COR-L47 (cell line): ENCODE measurements at places on chromosomes 3 and 15.

- DNase-seq: no peak
Observed at GRCh38 chr3:39187372-39188155, 4.8 kb downstream of the XIRP1 start.

DNA sequence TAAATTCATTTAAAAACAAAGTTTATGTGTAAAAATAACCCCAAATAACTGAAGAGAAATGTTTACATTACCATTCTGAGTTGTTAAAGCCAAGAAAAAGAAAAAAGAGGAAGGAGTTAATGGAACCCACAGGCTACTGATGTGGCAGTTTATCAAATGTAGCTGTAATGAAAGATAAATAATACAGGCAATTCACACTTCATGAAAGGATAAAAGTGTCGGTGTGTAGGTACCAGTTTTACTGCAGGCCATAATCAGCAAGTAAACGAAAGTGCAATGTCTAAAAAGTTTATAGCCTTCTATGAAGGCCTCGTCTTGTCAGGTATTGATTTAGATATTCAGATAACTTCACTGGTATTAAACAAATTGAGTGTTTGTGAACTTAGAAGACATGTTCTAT, 164.6 kb downstream of the DPH6 start:
- DNase-seq: no peak

GRCh38 chr3:197216914-197217313, 81.5 kb downstream of the DLG1 start:
- no peak for DNase-seq

DNA sequence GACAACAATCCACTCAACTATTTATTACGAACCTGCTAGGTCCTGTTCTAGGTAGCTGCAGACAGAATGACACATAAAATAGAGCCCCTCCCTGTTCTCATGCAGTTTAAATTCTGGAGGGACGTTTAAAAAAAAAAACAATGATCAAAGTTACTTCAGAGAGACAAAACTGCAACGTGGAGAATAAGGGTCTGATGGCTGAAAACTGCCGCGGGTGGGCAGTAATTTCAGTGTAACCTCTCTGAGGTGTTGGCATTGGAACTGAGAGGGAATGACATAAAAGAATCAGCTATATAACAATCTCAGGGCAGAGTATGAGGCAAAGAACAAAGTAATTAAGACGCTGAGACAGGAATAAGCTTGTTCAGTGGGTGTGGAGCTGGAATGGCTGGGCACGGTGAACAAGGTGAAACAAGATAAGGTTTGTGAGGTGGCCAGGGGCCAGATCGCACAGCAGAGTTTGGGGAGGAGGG, 19.5 kb downstream of the TBL1XR1 start:
- no peak for DNase-seq

GRCh38 chr3:169923189-169923588, 11.8 kb downstream of the SAMD7 start:
- DNase-seq: peak; percentile 100

GRCh38 chr3:114827495-114827894, 319.6 kb downstream of the ZBTB20 start:
- DNase-seq: peak; percentile 62

GRCh38 chr15:69945729-69946128, 152.0 kb downstream of the TLE3 start:
- no peak for DNase-seq

GRCh38 chr3:170163956-170164645, 17.4 kb downstream of the PHC3 start:
- DNase-seq: no peak

DNA sequence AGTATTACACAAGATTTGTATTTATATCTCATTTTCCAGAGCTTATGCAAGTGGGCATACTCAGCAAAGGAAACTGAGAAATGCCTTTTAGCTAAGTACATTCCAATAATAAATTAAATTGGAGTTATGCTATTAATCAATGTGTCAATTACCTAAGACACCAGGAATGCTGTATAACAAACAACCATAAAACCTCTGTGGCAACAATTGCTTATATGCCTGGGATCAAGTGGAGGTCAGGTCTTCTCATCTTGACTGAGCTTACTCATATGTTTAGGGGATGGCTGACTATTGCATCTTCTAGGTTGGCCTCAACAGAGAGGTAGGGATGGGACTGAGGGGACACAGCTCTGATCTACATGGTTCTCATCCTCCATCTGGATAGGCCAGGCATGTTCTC, 30.7 kb downstream of the CD200R1L start:
- DNase-seq: no peak

DNA sequence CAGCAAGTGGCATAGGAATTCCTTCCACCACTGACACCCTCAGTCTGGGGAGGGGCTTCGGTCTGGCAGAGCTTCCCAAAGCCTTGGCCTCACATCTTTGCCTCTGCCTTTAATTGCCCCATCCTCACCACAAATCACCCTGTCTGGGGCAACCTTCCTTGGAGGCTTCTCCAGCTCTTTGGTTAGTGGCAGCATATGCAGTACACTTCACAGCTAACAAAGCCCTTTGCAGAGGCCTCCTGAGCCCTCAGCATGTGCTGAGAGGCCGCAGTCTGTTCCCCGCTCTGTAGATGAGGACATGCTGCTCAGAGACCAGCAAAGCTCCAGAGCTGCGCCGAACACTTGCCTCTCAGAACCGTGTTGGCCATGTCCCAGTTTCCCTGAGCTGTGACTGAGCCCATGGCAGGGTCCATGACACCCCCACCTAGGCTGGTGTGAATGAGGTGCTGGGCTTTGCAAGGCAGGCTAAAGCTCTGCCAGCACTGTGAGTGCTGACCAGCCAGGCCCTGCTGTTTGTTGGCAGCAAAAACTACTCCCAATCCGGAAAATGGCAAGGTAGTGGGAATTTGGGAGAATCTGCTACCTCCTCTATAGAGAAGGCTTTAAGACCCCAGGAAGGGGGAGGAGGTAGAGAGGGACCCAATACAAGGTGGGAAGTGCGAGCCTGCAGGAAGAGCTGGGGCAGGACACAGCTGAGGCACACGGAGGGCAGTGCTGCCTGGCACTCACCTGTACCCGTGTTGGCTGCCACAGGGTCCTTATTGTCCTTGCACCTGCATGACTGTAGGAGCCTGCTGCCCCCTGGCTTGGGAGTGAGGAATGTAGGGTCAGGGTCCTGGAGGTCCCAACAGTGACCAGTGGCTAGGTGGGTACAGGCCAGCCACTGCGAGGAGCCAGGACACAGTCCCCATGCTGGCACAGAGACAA, 8.4 kb upstream of the KLF15 start:
- DNase-seq: no peak

DNA sequence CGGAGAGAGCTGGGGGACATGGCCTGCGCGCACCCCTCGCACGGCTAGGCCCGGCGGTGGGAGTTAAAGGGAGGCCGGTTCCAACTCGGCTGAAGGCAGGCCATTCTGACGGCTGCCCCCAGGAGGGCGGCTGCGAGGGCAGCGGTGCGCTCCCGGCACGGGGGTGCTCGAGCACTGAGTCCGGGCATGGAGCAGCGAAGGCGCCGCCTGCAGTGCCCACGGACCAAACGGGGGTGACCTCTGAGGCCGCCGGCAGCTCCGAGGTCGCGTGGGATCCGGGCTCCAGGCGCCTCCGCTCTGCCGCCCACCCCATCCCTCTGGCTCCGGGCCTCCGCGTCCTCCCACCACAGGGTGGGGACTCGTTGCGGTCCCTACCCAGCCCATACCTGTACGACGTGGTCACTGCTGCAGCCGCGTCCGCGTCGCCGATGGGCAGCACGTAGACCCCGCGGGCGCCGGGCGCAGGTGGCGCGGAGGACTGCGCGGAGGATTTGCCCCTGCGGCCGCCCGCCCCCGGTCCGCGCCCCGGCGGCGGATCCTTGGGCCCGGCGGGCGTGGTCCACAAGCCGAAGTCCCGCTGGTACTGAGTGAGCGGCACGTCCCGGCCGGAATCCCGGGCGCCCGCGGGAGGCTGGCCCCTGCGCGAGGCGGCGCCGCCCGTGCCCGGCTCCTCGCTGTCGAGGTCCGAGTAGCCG, 469 bp downstream of the MAP6D1 start:
- DNase-seq: peak; percentile 54

- DNase-seq: no peak
Observed at GRCh38 chr3:181250714-181251113, 261.2 kb upstream of the DNAJC19 start.

- no peak for DNase-seq
Observed at GRCh38 chr3:197212290-197212689, 86.1 kb downstream of the DLG1 start.

DNA sequence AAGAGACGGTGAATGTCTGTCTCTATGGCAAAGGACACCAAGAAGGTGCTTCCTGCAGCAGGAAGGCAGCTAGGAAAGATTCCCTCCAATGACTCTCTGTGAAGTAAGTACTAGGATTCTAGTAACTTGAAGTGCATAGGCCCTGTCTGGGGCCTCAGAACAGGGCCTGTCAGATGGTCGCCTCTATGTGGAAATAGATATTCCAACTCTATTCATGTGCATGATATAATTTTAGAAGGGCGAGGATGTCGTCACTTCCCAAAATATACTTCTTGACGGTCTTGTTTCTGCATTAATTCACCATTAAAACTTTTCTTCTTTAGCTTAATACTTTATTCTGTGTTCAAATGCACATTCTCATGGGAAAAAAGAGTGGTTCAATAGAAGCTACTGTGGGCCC, 167.0 kb downstream of the TLE3 start:
- DNase-seq: no peak

- DNase-seq: peak; percentile 44
Observed at GRCh38 chr3:59573911-59574310, 524.1 kb upstream of the CFAP20DC start.

DNA sequence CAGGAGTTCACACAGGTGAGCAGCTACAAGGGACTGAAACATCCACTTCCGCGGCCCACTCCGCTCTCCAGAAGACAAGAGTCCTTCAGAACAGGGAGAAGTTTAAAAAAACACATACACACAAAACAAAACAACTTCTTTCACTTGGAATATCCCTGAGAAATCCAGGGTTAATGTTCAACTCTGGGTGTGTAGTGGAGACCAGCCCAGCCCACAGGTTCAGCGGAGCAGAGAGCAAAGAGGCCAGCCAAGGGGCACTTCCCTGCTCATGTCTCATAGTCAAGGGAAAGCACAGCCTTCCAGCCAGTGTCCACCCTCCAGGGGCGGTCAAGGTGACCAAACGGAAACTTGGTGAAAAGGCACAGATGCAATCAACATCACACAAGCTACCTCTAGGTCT, 41.6 kb downstream of the WNT5A start:
- DNase-seq: no peak

GRCh38 chr15:31295658-31296057, 31.0 kb upstream of the KLF13 start:
- DNase-seq: no peak

- DNase-seq: peak; percentile 97
Observed at GRCh38 chr3:194871143-194871863, 185.6 kb downstream of the FAM43A start.

DNA sequence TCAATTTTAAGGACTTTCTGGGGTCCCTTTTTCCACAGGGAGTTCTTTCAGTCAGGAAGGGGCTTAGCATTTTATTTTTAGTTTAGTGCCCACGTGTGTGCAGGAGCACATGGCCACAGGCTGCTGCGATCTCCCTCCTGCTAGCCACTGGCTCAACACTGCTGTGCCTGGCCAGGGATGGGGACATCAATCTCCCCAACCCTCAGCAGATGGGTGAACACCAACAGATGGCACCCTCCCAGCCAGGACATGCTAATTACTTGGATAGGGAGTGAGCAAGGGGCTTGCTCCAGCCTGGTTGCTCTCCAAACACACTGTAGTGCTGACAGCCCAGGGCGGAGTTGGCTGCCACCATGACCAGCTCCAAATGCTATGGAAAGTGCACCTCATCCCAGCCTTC, 7.4 kb upstream of the RIOX2 start:
- DNase-seq: no peak

- DNase-seq: no peak
Observed at GRCh38 chr15:37014137-37014536, 86.2 kb downstream of the MEIS2 start.

DNA sequence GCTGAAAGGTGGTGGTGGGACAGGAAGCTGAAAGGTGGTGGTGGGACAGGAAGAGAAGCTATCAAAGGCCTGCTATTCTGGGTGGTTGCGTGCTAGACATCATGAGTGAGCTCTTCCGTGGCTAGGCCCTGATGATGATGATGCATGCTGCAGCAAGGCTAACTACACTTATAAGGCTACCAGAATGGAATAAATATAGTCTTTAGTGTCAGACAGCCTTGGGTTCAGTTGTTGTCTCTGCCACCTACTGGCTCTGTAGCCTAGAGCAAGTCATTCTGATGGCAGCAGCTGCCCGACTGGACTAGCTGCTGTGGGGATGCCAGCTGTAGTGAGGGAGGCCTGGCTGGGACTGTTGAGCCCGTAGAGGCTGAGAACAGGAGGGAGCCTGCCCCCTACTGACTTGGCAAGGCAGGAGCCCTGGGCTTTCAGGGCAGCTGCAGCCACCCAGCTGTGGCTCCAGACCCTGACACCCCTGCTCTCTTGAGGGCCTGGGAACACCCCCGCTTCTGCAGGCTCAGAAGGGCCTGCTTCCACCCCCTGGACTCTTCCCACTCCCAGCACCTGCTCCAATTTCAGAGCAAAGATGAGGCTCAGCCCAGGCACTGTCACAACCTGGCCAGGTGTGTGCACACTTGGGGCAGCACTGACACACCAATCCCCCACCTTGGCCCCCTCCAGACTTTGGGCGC, 21.4 kb upstream of the ZBED2 start:
- DNase-seq: no peak

DNA sequence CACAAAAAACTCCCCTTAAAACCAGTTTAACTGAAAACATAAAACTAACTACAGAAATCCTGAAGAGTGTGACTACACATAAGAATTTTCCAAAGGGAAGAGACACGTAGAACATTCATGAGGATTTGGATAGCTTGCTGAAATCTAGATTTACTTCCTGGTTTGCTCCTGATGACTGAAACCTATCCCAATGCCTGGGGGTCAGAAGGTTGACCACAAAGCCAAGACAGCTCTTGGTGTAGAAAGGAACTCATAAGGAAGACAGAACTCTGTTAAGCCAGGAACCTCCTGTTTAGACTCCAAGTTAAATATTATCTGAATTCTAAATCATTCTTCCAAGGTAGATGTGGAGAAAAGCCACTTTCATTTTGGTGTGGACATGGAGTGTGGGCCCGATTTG, 92.8 kb downstream of the TFG start:
- DNase-seq: no peak

DNA sequence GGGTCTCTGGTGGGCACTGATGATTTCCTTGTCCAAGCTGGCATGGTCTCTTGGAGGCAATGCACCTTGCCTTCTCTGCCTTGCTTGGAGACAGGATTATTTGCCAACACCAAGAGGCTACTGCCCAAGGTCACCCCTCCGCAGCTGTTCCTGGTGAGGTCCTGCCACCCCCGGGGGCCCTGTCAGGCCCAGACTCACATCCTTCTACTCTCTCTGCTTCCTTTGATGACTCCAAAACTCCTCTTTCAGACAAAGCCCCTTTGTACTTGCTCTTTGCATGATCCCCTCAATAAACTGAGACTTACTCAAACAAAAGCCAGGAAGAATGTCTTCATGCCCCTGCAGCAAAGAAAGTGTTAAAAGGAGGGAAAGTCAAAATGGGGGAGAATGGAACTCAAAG, 137.7 kb downstream of the MEX3B start:
- no peak for DNase-seq

DNA sequence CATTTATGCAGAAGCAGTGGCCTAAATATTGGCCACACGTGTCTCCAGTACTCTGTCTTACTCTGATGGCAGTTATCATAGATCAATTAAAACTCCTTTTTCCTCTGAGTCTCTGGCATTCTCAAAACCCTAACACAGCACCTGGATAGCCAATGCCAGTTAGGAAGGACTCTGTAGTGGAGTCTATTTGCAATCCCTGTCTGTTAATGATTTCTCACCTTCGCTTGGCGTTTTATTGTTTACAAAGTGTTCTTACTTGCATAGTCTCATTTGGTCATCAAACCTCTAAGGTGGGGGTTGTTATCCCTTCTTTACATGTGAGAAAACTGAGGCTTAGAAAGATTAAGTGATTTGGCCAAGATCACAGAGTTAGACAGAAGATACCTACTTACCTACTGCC, 258.8 kb downstream of the IL5RA start:
- DNase-seq: no peak
